ENCODE measurements at places on chromosomes 13 and 19.

GRCh38 chr19:57786286-57786685, 16.8 kb downstream of the ZNF586 start:
- no peak overlapping the region for H3K4me3 ChIP-seq
- peaks cover 8% of the 10 kb centered on the region for H3K36me3 ChIP-seq
- DNase-seq, result no peak

GRCh38 chr19:29685326-29685725, 20.1 kb downstream of the PLEKHF1 start:
- H3K4me1 ChIP-seq, result no peaks in the 10 kb centered on the region
- no peak overlapping the region for H3K4me3 ChIP-seq
- H3K27me3 ChIP-seq, result no peaks in the 10 kb centered on the region

DNA sequence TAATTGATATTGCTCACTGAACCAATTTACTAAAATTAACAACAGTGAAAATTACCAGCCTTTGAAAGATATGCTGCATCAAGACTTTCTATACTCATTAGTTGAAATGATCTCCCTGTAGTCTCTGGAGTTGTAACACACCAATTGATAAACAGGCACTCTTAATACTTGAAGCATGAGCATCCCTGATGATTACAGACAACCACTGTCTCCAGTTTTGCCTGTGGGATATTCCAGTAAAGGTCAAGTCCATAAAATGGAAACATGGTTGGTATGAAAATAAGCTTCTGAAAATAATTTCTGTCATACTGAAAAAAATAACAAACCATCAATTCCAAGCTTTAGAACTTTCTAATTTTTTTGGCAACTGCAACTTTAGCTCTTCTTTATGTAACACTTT, 405.8 kb downstream of the SPRY2 start:
- H3K27me3 ChIP-seq, result no peaks in the 10 kb centered on the region
- no peak overlapping the region for H3K27ac ChIP-seq
- H3K4me3 ChIP-seq, result no peak overlapping the region
- H3K4me1 ChIP-seq, result peaks cover 5% of the 10 kb centered on the region

DNA sequence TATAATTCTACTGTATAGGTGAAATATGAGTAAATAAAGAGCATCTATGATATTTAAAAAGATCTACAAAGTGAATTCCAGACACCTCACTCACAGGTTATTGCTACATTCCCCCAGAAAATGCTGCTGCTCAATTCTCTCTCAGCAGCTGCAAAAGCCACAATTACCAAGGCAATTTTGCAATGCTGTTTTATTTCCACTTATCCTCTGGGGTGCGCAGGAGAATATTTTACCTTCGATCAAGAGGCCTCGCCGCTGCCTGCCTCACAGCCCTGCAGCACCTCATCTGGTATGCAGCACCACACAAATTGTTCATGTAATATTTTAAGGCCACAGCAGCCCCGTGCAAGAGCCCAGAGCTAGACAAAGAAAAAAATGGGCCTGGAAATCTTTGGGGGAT, 333.2 kb downstream of the DNAJC15 start:
- H3K36me3 ChIP-seq, result no peaks in the 10 kb centered on the region
- no peaks in the 10 kb centered on the region for H3K27me3 ChIP-seq
- no peak overlapping the region for H3K27ac ChIP-seq
- no peak overlapping the region for H3K4me3 ChIP-seq
- no peak for DNase-seq

- H3K36me3 ChIP-seq, result no peaks in the 10 kb centered on the region
- H3K4me1 ChIP-seq, result no peaks in the 10 kb centered on the region
- DNase-seq, result no peak
- H3K27ac ChIP-seq, result no peak overlapping the region
Measured at GRCh38 chr19:34096020-34096915, 76.0 kb upstream of the LSM14A start.

GRCh38 chr13:34421347-34421719, 520.7 kb upstream of the NBEA start:
- no peak for DNase-seq
- H3K4me3 ChIP-seq, result no peak overlapping the region
- H3K27ac ChIP-seq, result no peak overlapping the region
- no peaks in the 10 kb centered on the region for H3K27me3 ChIP-seq

- peak; percentile 88 for DNase-seq
- H3K36me3 ChIP-seq, result no peaks in the 10 kb centered on the region
- peak overlapping the region; percentile 83 for H3K27ac ChIP-seq
- no peaks in the 10 kb centered on the region for H3K27me3 ChIP-seq
Measured at GRCh38 chr19:1856698-1857603, 6.4 kb downstream of the KLF16 start.

GRCh38 chr19:14116918-14117578, 514 bp downstream of the PRKACA start:
- H3K36me3 ChIP-seq, result no peaks in the 10 kb centered on the region
- H3K4me3 ChIP-seq, result peak overlapping the region; percentile 83
- H3K27me3 ChIP-seq, result no peaks in the 10 kb centered on the region
- peak overlapping the region; percentile 63 for H3K27ac ChIP-seq
- no peak for DNase-seq

- peak overlapping the region; percentile 87 for H3K27ac ChIP-seq
- H3K36me3 ChIP-seq, result peaks cover 3% of the 10 kb centered on the region
- H3K4me3 ChIP-seq, result no peak overlapping the region
- no peaks in the 10 kb centered on the region for H3K27me3 ChIP-seq
- H3K4me1 ChIP-seq, result peaks cover 8% of the 10 kb centered on the region
Measured at GRCh38 chr19:19459707-19460251, 54.3 kb downstream of the GATAD2A start.

GRCh38 chr19:3178973-3179738, 587 bp downstream of the S1PR4 start:
- H3K27ac ChIP-seq, result peak overlapping the region; percentile 37
- DNase-seq, result peak; percentile 76
- H3K4me3 ChIP-seq, result no peak overlapping the region

- H3K27me3 ChIP-seq, result no peaks in the 10 kb centered on the region
- no peak overlapping the region for H3K27ac ChIP-seq
- H3K4me3 ChIP-seq, result no peak overlapping the region
Measured at GRCh38 chr19:35004517-35005255, 4.6 kb downstream of the GRAMD1A start.

- H3K4me1 ChIP-seq, result peaks cover 6% of the 10 kb centered on the region
- H3K27ac ChIP-seq, result no peak overlapping the region
- peak overlapping the region; percentile 93 for H3K4me3 ChIP-seq
Measured at GRCh38 chr19:44142059-44142433, 692 bp downstream of the ZNF234 start.

DNA sequence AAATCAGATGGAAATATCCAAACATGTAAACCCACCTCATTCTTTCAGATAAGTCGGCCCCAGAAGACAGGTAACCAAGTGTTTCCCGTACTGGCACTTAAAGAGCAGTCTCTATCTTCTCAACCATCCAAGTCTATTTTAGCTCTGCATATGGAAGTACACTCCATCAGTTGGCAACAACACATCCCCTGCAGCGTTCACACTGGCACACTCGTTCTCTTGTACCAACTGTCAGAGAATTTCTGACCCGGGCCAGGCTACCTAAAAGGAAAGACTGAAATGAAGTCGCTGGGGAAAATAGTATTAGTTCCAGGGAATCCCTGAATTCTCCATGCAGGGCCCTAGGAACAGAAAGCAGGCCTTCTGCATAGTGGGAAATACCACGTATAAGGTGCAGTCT, 109.3 kb downstream of the RXFP2 start:
- DNase-seq, result no peak
- H3K36me3 ChIP-seq, result no peaks in the 10 kb centered on the region
- H3K27me3 ChIP-seq, result peaks cover 14% of the 10 kb centered on the region
- H3K4me3 ChIP-seq, result no peak overlapping the region
- no peaks in the 10 kb centered on the region for H3K4me1 ChIP-seq
- no peak overlapping the region for H3K27ac ChIP-seq

DNA sequence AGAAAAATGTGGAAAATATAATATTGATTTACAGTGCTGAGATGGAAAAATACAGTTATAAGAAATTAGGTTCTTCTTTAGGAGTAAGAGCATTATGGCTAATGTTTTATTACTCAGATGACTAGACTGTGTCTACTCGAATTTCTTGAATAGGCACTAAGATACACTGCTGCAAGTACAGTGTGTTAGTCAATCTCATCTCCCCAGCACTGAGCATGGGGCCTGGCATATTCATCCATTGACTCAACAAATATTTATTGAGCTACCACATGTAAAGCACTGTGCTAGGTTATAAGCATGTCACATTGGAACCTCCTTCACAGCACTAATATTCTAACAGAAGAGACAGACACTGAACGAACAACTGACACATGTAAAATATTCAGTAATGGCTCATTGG, 242.5 kb upstream of the GPC6 start:
- H3K36me3 ChIP-seq, result no peaks in the 10 kb centered on the region
- no peaks in the 10 kb centered on the region for H3K4me1 ChIP-seq
- no peak for DNase-seq
- no peaks in the 10 kb centered on the region for H3K27me3 ChIP-seq
- H3K27ac ChIP-seq, result no peak overlapping the region

DNA sequence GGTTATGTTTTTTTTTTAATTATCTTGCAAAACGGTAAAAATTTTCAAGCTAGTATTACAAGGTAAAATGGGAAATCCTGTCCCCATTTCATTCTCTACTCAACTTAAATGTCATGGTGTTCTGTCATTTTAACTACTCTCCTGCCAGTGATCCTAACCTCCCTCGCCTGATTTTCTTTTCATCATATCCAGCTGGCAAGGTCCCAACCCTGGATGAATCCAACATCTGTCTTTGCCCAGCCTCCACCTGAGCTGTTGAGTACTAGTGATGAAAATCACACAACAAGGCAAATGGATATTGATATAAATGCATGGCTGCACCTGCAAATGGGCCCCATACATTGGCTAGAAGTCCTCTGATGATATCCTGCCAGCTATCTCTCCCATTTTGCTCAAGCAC, 6.9 kb upstream of the CDK8 start:
- H3K27ac ChIP-seq, result no peak overlapping the region
- H3K36me3 ChIP-seq, result no peaks in the 10 kb centered on the region
- DNase-seq, result no peak
- H3K4me3 ChIP-seq, result no peak overlapping the region
- H3K27me3 ChIP-seq, result no peaks in the 10 kb centered on the region

DNA sequence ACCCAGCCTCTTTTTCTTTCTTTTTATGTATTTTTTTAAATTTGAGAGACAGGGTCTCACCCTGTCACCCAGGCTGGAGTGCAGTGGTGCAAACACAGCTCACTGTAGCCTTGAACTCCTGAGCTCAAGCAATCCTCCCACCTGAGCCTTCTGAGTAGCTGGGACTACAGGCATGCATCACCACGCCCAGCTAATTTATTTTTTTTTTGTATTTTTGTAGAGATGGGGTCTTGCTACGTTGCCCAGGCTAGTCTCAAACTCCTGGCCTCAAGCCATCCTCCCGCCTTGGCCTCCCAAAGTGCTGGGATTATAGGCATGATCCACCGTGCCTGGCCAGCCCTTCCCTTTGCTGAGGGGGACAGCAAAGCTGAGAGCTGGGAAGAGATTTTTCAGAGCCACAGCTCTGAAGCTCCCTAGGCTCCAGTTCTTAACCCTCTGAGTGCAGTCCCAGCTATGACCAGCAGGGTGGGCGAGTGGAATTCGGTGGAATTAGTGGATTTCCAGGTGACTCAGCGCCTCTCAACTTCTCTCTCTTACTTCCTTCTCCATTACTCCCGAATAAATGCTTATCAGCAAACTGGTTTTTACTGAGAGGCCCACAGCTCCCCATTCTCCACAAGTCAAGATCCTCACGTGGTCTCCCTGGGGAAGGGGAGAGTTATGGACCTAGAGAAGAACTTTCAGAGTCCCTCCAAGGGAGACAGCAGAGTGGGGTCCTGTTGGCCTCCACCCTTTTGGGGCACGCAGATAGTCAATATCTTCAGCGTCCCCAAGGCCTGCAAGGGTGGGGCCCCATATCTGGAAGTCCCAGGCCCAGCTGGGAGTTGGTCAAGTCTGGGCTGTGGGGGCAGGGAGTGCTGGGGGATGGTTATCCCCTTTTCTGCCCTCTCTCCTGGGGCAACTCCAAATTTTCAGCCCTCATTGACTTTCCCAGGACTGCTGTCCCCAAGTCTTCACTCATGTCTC, 1.2 kb downstream of the BLVRB start:
- peak overlapping the region; percentile 83 for H3K4me3 ChIP-seq
- H3K4me1 ChIP-seq, result peaks cover 20% of the 10 kb centered on the region
- H3K27ac ChIP-seq, result peak overlapping the region; percentile 97
- H3K27me3 ChIP-seq, result peaks cover 6% of the 10 kb centered on the region
- H3K36me3 ChIP-seq, result no peaks in the 10 kb centered on the region

- no peaks in the 10 kb centered on the region for H3K4me1 ChIP-seq
- H3K4me3 ChIP-seq, result no peak overlapping the region
- no peak for DNase-seq
- no peaks in the 10 kb centered on the region for H3K36me3 ChIP-seq
Measured at GRCh38 chr13:43529796-43530195, 257.0 kb downstream of the ENOX1 start.

- H3K27me3 ChIP-seq, result no peaks in the 10 kb centered on the region
- H3K27ac ChIP-seq, result no peak overlapping the region
- DNase-seq, result no peak
- no peaks in the 10 kb centered on the region for H3K36me3 ChIP-seq
Measured at GRCh38 chr13:91567485-91568207, 169.2 kb downstream of the GPC5 start.

DNA sequence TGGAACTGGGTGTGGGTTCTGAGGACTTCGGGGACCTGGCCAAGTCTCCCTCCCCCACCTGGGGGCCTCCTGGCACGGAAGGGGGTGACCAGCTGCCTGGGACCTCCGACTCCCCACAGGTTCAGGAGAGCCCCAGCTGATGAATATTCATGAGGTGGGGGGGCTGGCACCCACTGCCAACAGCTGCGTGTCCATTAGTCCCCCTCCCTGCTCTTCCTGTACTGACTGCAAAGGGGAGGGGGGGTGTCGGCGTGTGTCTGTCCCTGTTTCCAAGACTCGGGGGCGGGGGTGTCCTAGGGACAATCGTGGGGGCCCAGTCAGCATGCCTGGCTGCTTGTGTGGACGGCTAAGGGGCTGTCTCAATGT, 10.6 kb upstream of the NFIX start:
- no peak overlapping the region for H3K4me3 ChIP-seq
- no peak for DNase-seq
- H3K27ac ChIP-seq, result no peak overlapping the region
- no peaks in the 10 kb centered on the region for H3K36me3 ChIP-seq
- peaks cover 9% of the 10 kb centered on the region for H3K27me3 ChIP-seq

GRCh38 chr13:98055623-98056022, 87.3 kb upstream of the FARP1 start:
- no peak for DNase-seq
- H3K27ac ChIP-seq, result no peak overlapping the region
- no peaks in the 10 kb centered on the region for H3K36me3 ChIP-seq
- no peaks in the 10 kb centered on the region for H3K4me1 ChIP-seq
- H3K4me3 ChIP-seq, result no peak overlapping the region
